ENCODE measurements at places on chromosomes 5 and 9. TPM values are rescaled to one million over a fixed set of nuclear protein-coding genes. Genes with fewer than 3 reads are reported as not detected.

The TMEM174 gene
- not detected for total RNA-seq

The LCN6 gene
- total RNA-seq: not detected

The SGTB gene
- 21.2 TPM for total RNA-seq

The ENTPD8 gene
- total RNA-seq: not detected

The KCNMB1 gene
- under 0.01 TPM for total RNA-seq

The GABRB2 gene
- total RNA-seq: under 0.01 TPM

GRCh38 chr5:143543358-143544255 lies 140.1 kb upstream of the NR3C1 start:
- peak; percentile 39 for DNase-seq

DNA sequence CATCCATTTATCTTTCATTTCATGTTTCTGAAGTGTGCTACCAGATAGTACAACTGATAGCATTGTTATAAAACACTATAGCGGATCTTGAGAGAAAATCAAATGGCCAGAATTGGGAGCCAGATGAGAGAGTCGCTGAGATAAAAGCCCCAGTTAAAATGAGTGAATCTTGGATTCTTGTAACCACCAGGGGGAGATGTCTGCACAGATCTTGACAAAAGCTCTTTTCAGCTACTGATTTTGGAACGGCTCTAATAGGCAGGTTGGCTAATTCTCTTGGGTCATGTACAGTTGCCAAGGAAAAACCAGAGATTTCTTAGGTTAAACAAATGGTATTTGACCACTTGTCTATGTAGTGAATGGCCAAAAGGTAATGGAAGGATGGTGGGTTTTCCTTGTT lies 21.7 kb downstream of the F2RL2 start:
- peak; percentile 78 for DNase-seq
